ENCODE measurements at places on chromosomes 12 and 14.
A peak's percentile ranks its signal among the peaks of the same experiment; 100 is the strongest.

- DNase-seq, result no peak
These were observed 11.4 kb downstream of the PRORP start for GRCh38 chr14:35133542-35134328.

- DNase-seq, result no peak
These were observed 12.6 kb upstream of the DDX47 start for GRCh38 chr12:12800406-12801180.

GRCh38 chr14:38250331-38250730 lies 5.6 kb downstream of the CLEC14A start:
- DNase-seq, result no peak

DNA sequence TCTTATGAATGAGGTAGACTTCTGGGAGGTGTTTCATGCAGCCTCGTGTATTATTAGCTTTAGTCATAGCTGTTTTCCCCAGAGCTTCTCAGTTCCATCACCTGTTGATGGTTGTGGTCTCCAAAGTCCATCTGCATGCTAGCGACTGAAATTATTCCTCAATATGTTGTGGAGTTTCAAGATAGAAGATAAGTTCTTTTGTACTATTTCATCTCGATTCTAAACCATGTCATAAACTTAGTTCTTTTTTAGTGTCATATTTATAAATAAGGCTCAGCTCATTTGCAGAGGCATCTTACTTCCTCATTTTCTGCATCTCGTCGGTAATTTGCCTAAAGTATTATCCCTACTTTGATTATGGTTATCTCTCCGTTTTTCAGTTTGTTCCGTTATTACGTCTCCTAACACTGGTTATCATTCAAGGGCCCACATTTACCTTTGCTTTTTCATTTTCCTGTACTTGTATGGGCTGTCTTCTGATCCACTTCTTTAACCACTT lies 119.1 kb downstream of the ITPR2 start:
- no peak for DNase-seq

DNA sequence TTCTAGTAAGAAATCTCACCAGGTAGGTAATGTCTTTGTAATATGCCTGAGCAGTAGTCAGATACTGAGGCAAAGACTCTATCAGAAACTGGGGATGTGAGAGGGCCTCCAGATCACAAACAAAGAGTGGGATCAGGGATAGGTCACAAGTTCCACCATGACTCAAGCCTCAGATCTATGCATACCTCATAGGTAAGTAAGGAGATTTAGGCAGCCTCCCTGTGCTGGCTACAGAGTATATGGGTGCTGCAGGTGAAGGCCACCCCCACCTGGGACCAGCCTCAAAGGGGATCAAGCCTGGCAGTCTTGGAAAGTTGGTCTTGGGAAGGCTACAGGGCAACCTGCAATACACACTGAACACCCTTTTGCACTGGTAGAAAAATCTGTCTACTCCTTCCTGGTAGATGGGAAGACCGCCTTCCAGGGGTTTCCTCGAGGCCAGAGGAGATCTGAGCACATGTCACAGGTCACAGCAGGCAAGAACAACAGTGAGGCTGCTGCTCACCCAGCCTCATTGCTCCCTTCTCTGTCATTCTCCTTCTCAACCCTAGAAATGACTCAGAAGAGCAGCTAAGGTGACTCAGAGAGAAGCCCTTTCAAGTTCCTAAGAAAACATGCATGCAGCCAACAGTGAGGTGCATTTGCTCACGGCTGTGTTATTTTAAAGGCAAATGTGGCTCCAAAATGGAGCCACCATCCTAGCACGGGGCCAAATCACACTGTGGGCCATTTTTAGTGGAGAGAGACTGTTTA lies 143.4 kb upstream of the CDKN3 start:
- DNase-seq, result peak; percentile 14

DNA sequence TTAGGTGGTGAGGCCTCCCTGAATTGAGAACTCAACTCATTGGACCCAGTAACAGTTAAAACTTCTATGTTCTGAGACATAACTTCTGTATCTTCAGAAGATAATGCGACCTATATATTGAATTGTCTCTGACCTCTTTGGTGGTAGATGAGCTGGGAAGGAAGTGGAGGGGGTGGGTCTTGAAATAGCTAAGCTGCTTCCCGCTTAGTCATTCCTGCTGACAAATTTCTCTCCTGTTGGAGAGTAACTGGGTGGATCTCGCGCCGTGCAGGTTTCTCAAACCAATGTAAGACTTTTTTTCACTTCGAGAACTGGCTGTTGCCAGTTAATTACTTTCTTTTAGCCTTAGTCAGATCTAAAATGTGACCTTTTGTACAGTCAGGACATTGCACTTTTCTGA lies 100.8 kb downstream of the PPHLN1 start:
- DNase-seq, result no peak

GRCh38 chr14:92040431-92041051 lies 682 bp upstream of the TRIP11 start:
- no peak for DNase-seq

GRCh38 chr14:39615352-39615751 lies 183.1 kb upstream of the FBXO33 start:
- DNase-seq, result no peak

DNA sequence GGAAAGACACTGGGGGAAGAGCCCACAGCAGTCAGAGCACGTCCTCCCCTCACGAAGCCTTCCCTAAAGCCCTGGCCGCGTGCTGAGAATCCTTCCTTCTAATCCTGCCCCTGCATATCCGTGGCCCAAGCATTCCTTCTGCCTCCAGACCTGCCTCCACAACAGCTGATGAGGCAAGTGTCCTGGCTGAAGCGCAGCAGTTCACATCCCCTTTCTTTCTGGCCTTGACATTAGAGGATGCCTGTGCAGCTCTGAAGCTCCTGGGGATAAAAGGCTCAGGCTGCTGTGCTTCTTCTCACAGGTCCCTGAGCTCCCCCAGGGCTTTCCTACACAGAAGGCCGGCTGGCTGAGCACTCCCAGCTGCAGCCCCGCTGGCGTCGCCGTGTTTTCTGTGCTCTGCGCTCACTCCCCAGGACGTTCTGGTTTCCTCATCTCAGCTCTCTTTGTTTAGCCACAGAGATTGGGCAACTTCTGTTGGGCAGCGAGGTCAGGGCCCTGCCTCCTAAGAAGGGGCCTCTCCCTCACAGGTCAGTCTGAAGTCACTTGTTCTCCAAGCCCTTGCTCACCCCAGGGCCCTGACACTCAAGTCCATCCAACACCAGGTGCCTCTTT lies 45.8 kb downstream of the NINJ2 start:
- no peak for DNase-seq

- no peak for DNase-seq
These were observed 137.5 kb downstream of the FSCB start for GRCh38 chr14:44369401-44370123.

GRCh38 chr14:75127903-75128595 lies 1.2 kb upstream of the NEK9 start:
- peak; percentile 8 for DNase-seq

DNA sequence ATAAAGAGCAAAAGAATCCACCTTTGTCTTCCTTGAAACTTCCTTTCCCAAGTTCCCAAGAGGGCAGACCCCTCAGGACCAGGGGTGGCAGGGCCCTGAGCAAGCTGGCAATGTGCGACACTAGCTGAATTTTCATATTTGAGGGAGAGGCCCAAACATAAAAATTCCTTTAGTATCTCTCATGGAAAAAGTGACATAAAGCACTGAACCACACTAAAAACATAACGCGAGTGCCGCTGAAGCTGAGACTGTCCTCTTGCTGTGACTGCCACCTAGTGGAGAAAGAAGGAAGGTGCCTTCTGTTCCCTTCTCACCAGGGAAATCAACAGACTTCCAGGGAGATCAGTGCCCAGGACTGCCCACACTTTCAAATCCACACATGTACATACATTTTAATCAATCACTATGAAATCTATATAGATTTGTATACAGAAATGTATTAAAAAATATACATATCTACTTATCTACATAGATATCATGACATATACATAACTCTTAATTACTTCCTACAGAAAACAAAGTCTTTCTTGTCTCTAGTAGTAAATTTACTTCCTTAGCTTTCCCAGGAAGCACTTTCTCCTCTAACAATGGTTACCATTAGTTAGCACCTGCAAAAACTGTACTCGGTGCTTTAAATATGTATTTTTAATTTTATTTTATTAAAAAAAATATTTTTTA lies 53.8 kb downstream of the SSH1 start:
- peak; percentile 72 for DNase-seq

- no peak for DNase-seq
These were observed 22.2 kb downstream of the AGAP2 start for GRCh38 chr12:57716305-57716704.

DNA sequence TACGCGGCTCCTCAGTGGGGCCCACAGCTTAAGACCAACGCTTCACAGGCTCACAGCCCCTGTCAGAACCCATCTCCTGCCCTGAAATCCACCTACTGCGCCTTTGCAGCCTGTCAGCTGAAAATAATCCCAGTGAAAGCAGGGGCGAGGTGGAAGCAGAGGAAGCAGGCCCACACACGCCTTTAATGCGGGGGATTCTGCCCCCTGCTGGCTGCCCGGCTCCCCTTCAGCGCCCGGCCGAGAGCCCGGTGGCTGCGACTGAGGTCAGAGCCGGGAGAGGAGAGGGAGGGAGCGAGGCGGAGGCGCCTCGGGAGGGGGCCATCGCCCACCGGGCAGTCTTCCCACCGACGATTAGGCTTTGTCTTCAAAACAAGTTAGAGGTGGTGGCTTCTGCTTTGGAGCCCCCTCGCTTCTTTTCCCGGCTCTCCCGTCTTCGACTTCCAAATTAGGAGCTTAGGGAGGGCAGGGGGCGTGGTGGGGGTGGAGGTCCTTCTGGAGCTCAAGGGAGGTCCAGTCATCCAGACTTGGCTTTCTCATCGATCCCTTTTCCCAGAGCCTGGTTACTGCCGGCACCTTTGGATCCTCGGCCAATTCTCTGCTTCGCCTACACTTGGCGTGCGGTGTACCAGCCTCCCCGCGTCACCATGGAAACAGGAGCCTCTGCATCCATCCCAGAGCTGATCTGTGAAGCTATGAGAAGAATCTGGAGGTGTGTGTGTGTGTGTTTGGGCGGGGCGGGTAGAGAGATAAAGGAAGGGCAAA lies 25.2 kb upstream of the RND1 start:
- DNase-seq, result peak; percentile 78

GRCh38 chr12:113039911-113040445 lies 16.6 kb upstream of the DTX1 start:
- DNase-seq, result no peak

GRCh38 chr14:75295061-75295461 lies 16.4 kb downstream of the FOS start:
- peak; percentile 55 for DNase-seq

DNA sequence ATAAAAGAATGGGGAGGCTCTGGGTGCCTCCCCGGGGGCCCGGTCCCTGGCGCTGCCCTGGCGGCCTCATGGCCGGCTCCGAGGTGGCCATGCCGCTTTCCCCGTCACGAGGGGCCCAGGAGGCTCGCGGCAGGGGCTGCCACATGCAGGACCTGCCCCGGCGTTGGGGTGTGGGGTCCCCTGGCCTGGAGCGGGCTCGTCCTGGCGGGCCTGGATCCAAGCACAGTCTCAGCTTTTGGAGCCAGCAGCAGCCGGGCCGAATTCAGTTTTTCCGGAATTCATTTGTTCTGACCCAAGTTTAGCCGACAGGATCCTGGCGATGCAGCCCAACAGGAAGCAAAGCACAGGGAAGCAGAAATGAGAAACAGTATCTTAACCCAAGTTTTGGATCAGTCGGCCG lies 26.4 kb upstream of the AEBP2 start:
- no peak for DNase-seq

DNA sequence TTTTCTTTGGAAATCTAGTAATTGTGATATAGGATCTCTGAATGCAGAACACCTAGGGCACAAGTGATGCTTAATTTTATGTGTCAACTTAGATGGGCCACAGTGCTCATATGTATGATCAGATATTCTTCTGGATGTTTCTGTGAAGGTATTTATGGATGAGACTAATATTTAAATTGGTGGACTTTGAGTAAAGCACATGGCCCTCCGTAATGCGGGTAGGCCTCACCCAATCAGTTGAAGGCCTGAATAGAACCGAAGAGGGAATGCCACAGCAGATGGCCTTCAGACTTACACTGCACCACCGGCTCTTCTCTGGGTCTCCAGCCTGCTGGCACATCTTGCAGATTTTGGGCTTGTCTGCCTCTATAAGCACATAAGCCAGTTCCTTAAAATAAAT lies 60.0 kb downstream of the ETV6 start:
- no peak for DNase-seq

DNA sequence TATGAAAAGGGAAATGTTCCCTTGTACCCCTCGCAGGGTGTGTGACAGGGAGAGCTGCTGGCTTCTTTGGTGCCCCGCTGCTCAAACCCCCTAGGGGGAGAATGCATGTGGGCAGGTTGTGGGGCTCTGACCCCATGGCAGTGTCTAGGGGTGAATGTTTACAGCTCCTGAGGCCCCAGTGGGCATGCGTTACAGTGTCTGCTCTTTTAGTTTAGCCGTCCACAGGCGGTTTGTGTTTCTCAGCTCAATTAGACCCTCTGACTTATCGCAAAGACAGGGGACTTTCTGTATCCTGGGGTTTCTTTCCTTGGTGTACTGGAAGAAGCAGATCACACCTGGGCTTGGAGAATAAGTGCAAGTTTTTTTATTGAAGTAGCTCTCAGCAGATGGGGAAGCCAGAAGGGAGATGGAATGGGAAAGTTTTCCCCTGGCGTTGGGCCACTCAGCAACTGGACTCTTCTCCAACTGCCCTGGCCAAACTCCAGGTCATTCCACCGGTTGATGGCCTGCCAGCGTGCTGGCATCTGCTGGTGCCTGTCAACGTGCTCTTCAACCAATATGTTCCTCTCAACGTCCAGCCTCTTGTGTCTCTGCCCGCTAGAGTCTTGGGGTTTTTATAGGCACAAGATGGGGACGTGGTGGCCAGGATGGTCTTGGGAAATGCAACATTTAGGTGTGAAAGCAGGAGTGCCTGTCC lies 720.9 kb downstream of the FSCB start:
- DNase-seq, result no peak

DNA sequence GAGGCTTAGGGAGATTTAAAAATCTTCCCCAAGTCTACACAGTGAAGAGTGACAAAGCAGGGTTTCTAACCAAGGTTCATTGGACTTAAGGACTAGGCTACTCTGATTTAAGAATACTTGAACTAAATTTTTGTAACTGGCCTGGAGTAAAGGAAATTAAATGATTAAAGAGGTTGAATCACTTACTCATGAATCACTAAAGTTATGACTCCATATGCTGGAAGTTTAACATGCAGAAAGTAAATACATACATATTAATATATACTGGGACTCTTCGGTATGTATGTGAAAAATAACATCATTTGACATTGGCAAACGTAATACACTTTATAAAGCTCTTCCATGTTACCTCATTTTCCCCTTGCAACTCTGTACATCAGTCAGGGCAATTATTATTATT lies 322.9 kb downstream of the KCNH5 start:
- no peak for DNase-seq

DNA sequence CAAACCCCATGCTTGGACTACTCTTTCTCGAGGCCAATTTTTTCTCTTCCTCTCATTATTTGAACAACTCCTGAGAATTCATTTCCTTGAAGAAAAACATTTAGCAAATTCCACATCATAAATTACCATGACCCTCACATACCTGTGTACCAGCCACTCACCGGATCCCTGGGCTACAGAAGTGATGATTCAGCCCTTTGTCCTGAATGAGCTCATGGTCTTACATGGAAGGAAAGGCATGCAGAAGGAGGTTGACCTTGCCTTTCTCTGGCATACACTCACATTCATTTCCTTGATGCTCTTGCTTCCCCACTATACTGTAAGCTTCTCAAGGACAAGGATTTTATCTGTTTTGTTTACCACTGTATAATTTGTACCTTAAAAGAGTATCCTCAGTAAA lies 191.5 kb downstream of the SLC5A8 start:
- DNase-seq, result no peak
